ENCODE measurements at places on chromosomes 1 and 21.

DNA sequence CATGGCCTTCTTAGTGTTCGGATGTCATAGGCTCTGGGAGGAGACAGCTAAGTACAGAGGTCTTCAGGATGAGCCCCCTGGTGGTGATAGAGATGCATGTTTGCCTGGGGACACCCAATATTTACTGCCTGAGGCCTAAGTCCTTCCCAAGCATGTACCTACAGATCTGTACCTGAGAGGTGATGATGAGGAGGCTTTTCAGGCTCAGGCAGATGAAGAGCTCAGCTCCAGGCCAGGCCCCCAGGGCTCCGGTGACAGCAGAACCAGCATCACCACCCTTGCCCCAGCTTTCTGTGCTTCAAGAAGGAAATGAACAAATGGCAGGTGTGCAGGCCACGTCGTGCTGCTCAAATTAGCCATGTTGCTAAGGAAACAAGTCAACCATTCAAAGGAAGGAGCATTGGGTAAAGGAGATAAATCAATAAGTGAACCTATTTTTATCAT lies 21.1 kb downstream of the CACNA1E start:
- DNase-seq: peak; percentile 23

DNA sequence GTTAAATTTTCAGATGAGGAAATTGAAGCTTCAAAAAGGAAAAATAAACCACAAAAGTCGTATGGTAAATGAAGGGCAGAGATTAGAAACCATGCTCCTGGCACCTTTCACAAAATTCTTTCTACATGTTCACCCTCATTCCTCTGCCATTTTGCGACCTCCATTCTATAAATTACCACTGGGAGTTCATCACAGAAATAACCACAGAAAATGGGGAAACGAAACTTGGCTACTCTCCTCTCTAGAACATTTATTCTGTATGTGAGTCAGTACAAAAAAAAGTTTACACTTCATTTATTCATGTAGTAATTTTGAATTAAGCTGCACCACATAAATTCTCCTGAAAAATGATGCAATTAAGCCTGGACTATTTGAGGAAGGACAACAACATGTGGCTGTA lies 320.9 kb upstream of the C1orf87 start:
- peak; percentile 61 for DNase-seq

DNA sequence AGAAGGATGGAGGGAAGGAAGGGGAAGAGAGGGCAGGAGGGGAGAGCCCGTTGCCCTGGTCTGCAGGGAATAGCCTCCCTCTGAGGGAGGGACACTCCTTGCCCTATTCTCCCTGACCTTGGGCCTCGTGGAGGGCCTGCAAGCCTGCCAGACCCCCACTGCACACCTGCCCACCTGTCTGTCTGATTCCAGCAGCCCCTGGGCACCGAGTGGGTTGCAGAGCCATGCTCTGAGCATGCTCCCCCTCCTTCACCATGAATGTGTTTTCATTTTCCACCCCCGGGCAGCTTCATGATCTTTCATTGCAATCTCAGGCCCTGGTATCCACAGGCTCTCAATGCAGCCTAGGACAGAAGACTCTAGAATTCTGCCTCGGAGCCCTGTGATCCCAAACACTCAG lies 5.1 kb upstream of the NPHP4 start:
- DNase-seq: no peak

DNA sequence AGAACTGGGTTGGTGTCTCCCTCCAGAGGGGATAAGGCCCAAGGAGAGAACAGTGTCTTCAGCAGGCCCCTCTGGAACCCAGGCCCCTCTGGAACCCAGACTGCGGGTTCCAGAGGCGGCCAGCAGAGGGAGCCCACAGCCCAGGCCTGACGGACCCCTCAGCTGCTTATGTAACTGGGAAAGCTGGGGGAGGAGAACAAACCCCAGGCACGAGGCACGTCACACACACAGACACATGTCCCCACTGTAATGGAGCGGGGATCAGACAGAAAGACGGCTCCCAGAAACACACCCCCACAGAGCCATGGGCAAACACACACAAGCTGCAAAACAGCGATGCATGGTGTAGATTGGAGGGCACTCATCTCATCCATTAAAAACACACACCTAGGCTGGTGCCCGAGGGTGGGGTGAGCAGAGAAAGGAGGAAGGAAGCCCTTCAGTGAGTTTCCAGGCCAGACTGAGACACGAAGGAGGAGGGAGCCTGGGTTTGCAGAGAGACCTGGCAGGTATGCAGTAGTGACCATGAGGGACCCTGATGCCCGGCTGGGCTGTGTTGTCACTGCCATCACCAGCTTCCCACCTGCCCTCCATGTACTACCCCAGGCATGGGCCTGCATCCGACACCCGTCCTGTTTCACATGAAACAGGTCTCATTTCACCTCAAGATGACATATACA lies 2.8 kb upstream of the IGSF8 start:
- peak; percentile 73 for DNase-seq

- no peak for DNase-seq
Observed at GRCh38 chr1:64845831-64846425, 101.1 kb downstream of the RAVER2 start.

- no peak for DNase-seq
Observed at GRCh38 chr1:151593730-151594129, 18.1 kb upstream of the SNX27 start.

GRCh38 chr1:45155423-45155822 lies 51.0 kb downstream of the ZSWIM5 start:
- DNase-seq: no peak

GRCh38 chr1:8171751-8172464 lies 145.8 kb upstream of the ERRFI1 start:
- no peak for DNase-seq

GRCh38 chr1:221458447-221459156 lies 283.3 kb downstream of the DUSP10 start:
- peak; percentile 70 for DNase-seq

DNA sequence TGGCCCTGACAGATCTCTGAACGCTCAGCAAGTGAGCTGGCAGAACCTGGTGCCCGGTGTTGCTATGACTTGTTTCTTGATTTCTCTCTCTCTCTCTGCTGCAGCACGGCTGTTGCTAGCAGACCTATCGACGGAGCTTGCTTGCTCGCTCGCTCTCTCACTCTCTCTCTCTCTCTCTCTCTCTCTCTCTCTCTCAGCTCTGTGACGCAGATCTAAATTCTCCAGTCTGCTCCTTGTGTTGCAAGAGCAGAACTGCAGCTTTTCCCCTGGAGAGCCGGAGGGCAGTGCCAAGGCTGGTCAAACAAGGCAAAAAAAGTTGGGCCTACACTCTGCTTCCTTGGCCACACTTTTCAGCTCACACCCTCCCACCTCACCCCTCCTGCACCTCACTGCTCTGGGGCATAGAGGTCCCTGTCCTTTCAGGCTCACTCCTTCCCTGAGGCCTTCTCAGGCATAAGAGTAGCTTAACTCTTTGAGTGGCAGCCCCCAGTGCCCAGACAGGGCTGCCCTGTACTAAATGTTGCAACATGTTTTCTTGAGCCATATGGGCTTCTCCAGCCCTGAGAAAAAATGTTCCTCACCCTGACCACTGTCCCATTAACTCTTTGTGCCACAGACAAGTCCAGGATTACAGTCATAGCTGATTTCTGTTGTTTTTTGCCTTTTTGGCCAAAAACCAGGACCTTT lies 72.2 kb downstream of the CD46 start:
- peak; percentile 86 for DNase-seq

DNA sequence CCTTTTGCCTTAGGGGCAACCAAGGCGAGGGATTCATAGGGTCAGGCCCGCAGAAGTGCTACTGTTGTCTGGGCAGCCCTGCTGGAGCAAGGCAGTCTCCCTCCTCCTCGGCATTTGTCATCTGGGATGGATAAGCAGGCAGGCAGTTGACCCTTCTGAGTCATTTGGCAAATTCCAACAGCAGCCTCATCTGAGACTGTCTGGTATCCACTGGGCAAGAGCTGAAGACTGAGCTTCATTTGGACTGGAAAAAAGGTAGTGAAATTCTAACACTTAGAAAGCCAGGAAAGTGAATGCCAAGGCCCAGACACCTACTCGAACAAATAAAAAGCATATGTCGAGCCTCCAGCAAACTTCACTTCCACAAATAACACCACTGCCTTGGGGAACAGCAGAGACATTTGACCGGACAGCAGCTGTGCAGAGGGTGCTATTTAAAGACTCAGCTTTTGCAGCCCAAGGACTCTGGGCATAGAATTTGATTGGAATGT lies 4.0 kb upstream of the ZBTB40 start:
- peak; percentile 80 for DNase-seq

DNA sequence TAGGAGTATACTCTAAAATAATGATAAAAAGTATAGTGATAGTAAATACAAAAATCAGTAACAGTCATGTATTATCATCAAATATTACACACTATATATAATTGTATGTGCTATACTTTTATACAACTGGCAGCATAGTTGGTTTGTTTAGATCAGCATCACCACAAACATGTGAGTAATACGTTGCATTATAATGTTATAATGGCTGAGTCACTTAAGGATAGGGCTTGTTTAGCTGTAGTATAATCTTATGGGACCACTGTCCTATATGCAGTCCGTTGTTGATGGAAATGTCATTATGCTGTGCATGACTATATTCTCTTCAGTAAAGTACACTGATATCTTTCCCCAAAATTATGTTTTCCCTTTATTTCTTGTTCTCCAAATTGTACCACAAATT lies 92.8 kb downstream of the LYPLAL1 start:
- no peak for DNase-seq

GRCh38 chr1:32703479-32704291 lies 1.1 kb upstream of the SYNC start:
- DNase-seq: peak; percentile 100

DNA sequence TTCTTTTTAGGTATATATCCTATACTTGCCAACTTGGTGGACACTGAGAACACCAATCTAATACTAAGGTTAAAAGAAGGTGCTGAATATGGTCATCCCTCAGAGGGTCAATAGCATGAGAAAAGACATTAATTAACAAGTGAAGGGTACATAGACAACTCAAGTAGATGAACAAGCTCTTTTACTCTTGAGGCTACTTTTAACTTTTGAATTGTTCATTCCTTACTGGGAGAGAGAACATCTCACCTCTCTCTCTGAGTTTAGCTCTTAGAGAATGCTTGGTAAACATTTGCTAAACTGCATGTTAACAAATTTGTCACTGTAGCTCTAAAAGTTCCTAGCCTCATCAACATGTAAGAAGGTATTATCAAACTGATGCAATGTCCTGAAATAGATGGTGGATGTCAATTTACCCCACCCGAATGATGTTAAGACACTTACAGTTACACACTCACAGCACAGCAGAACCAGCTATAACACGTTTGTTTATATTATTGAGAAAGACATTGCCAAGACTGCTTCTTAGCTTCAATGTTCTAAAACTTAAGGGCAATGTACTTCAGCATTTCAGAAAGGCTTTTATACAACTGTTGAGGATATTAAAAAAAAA lies 35.9 kb downstream of the HEATR1 start:
- peak; percentile 56 for DNase-seq

DNA sequence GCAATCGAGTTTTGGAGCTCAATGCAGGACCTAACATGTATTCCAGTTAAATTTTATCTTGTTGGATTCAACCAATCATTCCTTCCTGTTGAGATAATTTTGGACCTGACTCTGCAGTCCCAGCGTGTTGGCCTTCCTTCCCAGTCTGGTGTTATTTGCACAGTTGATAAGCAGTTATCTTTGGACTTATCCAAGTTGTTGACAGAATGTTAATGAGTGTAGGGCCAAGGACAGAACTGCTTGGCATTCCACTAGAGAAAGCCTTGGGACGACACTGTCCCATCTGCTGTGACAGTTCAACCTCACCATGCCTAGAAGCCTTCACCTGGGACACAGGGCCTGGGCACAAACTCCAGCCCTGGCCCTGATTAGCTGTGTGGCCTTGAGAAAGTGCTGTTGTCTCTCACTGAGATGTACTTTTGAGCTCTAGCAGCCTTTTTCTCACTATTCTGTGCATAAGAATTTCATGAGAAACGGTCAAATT lies 104.1 kb upstream of the SLC25A33 start:
- no peak for DNase-seq

GRCh38 chr21:44415073-44416025 lies 40.0 kb upstream of the LRRC3 start:
- DNase-seq: no peak

DNA sequence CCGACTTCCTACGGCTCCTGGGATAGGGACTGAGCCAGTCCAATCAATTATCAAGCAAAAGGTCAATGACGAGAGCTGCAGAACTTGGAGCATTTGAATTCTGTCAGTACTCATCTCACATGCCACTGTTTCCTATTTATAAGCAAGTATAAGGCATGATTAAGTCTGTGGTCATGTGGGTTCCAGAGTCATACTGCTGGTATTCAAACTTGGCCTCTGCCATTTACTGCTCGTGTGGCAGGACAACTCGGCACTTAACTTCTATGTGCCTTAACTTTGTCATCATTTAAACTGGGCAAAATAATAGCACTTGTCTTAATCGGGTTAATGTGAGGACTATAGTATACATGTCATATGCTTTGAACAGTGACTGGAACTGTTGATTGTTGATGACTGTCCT lies 44.9 kb upstream of the TNFSF18 start:
- DNase-seq: peak; percentile 75

DNA sequence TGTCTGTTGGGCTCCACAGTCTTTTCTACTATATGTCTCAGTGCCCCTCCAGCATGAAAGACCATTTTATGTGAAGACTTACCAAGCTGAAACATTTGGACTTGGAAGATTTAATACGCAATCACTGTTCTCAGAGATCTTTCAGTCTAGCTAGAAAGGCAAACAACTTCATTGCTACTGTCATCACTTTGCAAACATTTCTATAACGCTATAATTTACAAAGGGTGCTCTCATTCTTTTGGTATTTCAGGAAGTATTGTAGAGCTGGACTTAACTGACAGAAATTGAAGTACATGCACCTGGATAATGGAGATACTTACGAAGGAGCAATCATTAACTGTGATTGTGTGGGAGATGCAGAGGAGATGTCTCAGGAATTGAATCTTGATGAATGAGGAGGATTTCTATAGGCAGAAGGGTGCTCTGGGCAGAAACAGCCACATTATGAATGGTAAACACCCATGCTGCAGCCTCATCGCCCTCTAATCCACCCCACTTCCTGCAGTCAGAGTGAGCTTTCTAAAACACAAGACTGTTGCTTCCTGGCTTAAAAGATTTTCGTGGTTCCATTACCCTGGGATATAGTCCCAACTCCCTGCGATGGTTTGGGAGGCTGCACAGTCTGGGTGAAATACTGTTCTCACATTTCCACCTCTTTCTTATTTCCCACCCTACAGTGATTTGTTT lies 75.1 kb upstream of the GNG12 start:
- peak; percentile 51 for DNase-seq

GRCh38 chr1:151998611-151999362 lies 5.1 kb upstream of the S100A10 start:
- no peak for DNase-seq

- DNase-seq: no peak
Observed at GRCh38 chr1:72184099-72184701, 98.1 kb downstream of the NEGR1 start.

GRCh38 chr1:161834967-161835550 lies 68.9 kb downstream of the ATF6 start:
- DNase-seq: no peak

- peak; percentile 36 for DNase-seq
Observed at GRCh38 chr21:45596704-45597318, 46.7 kb upstream of the PCBP3 start.

Data from fibroblast of upper back skin (primary cell).